ENCODE measurements at places on chromosomes 13 and 19.

DNA sequence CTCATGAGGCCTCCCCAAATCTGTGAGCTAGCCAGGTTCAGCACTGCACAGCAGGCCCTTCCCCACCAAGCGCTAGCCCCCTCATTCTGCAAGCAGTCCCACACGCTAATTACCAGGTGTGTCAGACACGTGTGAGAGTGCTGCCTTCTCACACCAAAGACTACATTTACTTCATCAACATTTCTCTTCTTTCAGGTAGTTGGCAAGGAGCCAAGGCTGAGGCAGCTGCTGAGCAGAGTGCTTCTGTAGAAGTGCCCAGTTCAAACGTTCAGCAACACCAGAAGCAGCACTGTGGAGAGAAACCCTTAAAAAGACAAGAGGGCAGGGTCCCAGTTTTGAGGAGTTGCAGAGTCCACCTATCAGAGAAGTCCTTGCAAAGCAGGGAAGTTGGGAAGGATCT is 6.4 kb downstream of the ZNF773 start:
- no peak for DNase-seq

DNA sequence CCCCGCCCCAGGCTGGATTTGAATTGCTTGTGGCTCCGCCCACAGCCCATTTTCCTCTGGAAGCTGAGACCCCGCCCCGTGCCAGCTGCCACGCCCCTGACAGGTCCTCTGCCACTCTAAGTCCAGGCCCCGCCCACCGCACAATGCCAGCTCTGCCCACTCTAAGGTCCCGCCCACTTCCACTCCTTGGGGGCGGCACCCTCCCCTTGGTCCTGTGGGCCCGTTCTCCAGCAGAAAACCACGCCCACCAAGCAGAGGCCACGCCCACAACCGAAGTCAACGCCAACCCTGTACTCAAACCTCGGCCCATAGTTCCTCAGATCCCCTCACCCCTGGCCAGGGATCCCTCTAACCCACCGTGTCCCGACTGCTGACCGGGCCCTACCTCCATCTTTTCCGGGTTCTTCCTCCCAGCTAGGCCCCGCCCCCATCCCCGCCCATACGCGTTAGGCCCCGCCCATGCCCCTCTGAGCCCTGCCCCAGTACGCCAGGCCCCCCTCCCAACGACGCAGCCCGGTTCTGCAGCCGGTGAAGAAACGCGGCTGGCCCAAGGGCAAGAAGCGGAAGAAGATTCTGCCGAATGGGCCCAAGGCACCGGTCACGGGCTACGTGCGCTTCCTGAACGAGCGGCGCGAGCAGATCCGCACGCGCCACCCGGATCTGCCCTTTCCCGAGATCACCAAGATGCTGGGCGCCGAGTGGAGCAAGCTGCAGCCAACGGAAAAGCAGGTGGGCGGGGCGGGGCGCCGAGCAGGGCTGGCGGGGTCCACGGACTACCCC is 1.3 kb downstream of the HMG20B start:
- DNase-seq, result peak; percentile 78

DNA sequence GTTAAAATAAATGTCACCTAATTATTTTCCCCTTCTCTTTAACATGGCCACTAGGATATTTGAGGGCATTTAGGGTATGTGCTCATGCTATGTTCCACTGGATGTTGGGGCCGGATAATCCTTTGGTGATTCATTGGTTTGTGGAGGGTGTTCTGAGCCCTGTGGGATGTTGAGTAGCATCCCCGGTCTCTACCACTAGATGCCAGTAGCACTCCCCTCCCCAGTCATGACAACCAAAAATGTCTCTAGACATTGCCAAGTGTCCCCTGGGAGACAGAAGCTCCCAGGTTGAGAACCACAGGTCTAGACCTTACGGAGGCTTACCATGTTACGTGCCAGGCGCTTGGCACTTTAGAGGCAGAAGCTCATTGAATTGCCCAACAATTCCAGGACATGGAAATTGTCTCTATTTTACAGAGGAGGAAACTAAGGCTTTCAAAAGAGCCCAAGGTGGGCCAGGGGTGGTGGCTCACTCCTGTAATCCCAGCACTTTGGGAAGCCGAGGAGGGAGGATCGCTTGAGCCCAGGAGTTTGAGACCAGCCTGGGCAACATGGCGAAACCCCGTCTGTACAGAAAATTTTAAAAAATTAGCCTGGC is 14.1 kb downstream of the SHANK1 start:
- no peak for DNase-seq

GRCh38 chr13:95122063-95122462 is 179.2 kb downstream of the ABCC4 start:
- no peak for DNase-seq

GRCh38 chr13:105773863-105774538 is 761.5 kb downstream of the EFNB2 start:
- peak; percentile 44 for DNase-seq

GRCh38 chr19:14555918-14556661 is 15.8 kb downstream of the NDUFB7 start:
- no peak for DNase-seq

GRCh38 chr19:14112051-14112808 is 5.3 kb downstream of the PRKACA start:
- no peak for DNase-seq

DNA sequence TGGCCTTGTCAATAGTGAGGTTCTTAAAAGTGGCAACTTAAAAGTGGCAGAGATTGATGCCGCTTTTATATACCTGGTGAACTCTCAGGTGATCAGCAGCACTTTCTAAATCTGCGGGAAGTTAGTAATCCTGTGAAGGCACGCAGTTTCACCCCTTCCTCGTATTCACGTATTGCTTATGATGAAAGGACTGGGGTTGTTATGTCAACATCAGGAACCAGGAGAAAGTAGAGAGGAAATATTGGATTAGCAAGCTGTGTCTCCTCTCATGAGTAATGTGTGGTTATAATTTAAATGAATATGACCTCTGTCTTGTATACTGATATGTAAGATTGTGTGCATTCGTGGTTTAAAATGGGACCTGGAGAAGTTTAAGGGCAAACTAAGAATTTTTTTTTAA is 544.6 kb downstream of the SLITRK6 start:
- no peak for DNase-seq

Measured in spinal cord (tissue), 10 donors.